ENCODE measurements at places on chromosomes 5 and 9.

GRCh38 chr9:642014-642413 lies 199.5 kb upstream of the DMRT1 start:
- DNase-seq = no peak

- DNase-seq = no peak
Observed at GRCh38 chr9:114033397-114034103, 44.5 kb downstream of the AMBP start.

DNA sequence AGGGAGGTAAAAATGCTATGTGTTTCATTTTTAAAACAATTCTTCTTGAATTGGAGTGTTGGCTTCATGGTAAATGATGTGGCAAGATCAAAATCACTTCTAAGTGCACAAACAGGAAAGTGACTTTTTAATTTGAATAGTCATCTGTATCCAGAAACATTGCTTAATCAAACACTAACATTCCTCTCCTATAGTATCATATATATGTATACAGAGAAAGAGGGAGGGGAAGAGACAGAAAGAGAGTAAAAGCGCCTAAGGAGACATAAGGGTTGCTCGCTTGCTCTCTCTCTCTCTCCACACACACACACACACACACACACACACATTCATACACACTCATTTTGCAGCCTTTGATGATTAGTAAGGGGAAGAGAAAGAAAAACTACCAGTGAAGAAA lies 95.4 kb upstream of the PRDM9 start:
- DNase-seq = no peak

- DNase-seq = no peak
Observed at GRCh38 chr9:92734931-92735635, 29.6 kb downstream of the BICD2 start.

- DNase-seq = peak; percentile 38
Observed at GRCh38 chr9:123225374-123225813, 43.0 kb downstream of the STRBP start.

DNA sequence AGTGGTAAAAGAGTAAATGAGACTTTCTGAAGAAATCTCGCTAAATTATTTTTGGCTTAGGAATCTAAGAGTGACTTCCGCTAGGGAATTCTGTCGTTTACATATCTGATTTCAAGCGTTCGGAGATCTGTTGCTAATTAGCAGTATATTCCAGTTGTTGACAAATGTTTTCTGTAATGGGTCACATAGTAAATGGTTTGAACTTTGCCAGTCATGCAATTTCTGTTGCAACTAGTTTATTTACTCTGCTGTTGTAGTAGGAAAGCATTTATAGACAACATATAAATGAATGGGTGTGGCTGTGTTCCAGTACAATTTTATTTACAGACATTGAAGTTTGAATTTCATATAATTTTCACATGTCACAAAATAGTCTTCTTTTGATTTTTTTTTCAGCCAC lies 57.4 kb upstream of the JAK2 start:
- DNase-seq = no peak

DNA sequence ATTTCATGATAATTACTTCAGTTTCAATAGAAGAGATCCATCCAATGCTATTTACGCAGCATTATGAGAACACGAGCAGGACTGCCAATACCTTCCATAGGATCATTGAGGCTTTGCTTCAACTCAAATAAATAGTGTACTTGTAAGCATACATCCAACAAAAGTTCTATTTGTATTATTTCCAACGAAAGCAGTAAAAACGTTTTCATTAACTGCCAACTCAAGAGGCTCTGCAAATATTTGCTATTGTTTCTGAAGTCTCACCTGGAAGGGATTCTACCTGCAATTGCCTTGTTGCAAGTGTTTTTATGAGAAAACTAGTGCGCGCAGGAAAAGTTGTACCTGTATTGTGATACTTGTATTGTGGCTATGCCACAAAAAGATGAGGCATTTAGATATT lies 11.0 kb upstream of the GNPDA1 start:
- no peak for DNase-seq

GRCh38 chr5:102856389-102856777 lies 101.3 kb downstream of the PAM start:
- DNase-seq = no peak

GRCh38 chr5:135810188-135810943 lies 24.1 kb upstream of the SLC25A48 start:
- DNase-seq = no peak

GRCh38 chr9:34647651-34648050 lies 1.2 kb downstream of the GALT start:
- no peak for DNase-seq

DNA sequence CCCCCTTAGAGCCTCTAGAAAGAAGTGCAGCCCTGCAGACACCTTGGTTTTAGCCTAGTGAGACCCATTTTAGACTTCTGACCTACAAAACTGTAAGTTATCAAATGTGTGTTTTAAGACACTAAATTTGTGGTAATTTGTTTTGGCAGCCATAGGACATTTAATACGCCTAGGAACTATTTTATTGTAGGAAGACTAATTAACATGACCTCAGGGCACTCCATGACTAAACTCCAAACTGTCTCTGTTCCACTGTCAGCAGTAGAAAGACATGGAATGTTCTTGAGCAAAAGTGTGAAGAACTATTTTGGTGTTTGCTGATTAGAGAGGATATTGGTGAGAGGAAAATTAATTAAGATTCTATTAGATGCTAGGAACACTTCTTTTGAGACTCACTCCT lies 4.1 kb upstream of the APC start:
- DNase-seq = no peak

DNA sequence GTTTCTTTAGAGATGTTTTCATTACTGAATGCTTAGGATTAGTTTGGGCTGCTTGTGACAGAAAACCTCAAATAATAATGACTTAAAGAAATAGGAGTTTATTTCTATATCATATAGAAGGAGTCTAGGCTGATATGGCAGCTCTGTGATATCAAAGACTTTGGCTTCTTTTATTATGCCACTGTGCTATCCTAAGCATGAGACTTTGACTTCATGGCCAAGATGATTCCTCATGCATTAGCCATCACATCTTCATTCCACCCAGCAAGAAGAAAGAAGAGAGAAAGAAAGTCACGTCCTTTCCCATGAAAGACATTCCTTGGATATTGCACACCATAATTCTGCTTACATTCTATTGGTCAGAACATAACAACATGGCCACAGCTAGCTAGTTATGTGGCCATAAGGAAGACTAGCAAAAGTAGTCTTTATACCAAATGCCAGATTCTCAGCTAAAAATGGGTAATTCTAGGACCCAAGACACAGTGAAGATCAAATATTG lies 76.2 kb downstream of the DAPK1 start:
- no peak for DNase-seq

- DNase-seq = no peak
Observed at GRCh38 chr5:90274216-90274615, 135.3 kb downstream of the CETN3 start.

- no peak for DNase-seq
Observed at GRCh38 chr9:112556497-112557442, 70.1 kb downstream of the KIAA1958 start.

- DNase-seq = no peak
Observed at GRCh38 chr5:59319250-59319649, 574.3 kb downstream of the PDE4D start.

DNA sequence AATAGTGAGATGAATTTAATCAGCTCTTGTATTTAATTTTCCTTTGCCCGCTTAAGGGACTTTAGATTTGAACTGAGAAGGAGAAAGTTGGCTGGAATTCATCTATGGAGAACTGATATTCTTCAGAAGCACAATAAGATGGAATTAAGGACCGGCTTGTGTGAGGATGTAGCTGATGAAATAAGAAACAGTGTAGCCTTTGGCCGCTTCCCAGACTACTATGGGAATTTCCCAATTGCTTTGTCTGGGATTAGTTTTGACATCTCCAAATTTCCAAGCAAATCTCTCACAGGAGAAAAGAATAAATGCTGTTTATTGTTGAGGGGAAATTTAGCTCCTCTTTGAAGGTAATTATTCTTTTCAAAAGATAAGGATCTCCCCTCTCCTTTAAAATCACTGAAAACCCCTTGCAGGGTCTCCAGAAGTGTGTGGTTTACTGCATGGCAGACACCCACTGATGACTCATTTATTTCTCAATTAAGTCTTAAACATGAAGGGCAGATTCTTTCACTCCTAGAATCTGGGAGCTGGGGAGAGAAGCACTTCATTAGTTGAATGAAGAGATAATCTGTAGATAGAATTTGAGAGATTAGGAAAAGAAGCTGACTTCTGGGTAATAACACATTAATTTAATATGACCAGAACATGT lies 606.5 kb upstream of the ADAMTS16 start:
- no peak for DNase-seq

- peak; percentile 66 for DNase-seq
Observed at GRCh38 chr5:143008809-143009521, 238.8 kb downstream of the ARHGAP26 start.

- no peak for DNase-seq
Observed at GRCh38 chr5:122312591-122313406, 762 bp downstream of the SNCAIP start.

- no peak for DNase-seq
Observed at GRCh38 chr9:114433720-114434255, 46.0 kb upstream of the AKNA start.

GRCh38 chr9:133347515-133347984 lies 381 bp downstream of the MED22 start:
- DNase-seq = peak; percentile 35

- no peak for DNase-seq
Observed at GRCh38 chr5:35127006-35127405, 79.3 kb upstream of the AGXT2 start.

DNA sequence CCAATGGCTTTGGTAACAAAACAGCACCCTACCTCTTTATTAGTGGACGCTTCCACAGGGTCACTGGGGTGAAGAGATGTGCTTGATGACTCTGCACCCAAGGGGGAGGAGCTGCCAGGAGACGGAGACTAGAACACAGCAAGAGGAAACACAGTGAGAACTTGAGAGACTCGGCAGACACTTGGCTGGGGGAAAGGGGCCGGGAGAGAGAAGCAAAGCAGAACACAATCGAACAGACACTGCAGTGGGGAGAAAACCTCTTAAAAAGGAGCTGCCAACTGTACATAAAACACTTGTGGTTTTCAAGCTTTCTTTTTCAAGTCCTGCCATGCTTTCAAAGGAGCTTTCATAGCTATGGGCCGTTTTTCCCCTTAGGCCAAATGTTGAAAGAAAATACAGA lies 151.0 kb downstream of the ENTREP1 start:
- peak; percentile 22 for DNase-seq

GRCh38 chr5:17229313-17229712 lies 11.9 kb downstream of the BASP1 start:
- DNase-seq = no peak

DNA sequence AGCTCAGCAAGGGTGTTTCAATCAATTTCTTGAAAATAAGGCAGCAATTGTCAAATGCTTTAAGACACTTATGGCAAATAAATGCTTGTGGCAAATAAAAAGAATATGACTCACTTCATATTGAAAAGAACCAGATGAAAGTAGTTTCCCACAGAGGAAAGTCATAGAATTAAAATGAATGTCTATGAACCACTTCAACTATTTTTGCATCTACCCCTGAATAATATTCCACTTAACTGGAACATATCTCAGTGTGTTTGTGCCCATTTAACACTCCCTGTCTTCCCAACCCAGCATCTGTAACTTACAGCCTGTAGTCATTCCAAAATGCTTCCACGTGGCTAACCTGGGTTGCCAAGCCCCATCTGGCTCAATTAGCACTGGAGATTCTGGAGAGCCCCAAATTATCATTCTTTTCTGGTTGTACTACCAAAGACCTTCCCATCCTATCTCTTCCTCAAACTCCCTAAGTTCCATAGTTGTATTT lies 84.7 kb downstream of the FEM1C start:
- no peak for DNase-seq

GRCh38 chr9:35395076-35395705 lies 94.7 kb upstream of the RUSC2 start:
- no peak for DNase-seq

DNA sequence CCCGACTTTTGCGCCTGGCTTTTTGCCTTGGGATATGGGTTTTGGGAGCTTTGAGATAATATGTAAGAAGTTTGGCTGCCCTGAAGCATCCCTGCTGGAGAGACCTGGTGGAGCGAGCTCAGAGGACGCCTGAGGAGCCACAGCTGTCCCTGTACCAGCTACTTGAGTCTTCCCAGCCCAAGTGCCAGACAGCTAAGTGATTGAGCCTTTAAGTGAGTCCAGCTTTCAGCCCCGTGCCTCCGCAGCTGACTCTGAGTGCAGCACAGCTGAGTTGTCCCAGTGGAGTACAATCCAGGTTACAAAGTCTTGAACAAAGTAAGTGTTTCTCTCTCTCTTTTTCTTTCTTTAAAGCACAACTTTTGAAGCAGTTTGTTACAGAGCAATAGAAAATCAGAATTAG lies 203.8 kb upstream of the DAP start:
- DNase-seq = no peak

- no peak for DNase-seq
Observed at GRCh38 chr9:78365748-78366697, 69.1 kb downstream of the PSAT1 start.

DNA sequence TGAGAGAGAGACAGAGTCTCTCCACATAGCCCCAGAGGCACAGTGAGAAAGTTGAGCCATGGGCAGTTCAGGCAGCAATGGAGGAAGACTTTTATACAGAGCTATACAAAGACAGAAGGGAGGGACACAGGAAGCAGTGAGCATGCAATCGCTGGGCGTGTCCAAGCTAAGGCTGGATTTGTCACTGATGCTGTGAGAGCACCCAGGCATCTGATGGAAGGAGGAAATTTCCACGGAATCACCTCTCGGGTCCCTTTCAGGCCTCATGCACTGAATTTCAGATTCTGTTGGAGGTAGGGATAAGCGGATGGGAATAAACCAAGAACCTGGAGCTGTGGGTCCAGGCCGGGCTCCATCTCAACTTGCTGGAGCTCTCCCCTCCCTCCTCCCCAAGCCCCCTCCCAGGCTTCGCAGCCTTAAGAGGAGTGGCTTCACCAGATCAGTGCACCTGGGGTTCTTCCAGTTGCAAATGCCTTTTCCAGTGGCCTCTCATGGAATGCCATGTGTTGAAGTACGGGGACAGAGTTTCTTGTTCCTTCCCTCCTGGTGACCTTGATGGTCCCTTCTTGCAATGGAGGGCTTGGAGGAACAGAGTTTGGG lies 114.8 kb upstream of the ALDH1B1 start:
- no peak for DNase-seq

DNA sequence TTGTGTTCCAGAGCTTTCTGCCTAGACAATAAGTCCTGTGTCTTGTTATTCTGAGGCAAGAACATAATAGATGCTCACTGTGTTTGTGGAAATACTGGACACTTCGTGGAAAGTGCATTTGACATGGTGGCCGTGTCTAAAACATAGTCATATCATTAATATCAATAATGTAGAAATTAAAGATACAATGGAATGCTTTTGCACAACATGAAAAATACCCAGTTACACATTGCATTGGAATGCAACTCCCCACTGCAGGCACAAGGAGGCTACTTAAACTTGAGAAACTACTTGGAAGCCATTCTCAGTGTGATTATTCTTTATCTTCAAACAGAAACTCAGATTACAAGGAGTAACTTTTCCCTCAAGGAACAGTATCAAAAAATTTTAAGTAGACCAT lies 145.3 kb upstream of the ZNF462 start:
- no peak for DNase-seq

- no peak for DNase-seq
Observed at GRCh38 chr5:154472871-154473580, 5.0 kb downstream of the HAND1 start.

GRCh38 chr5:10461904-10462555 lies 20.4 kb downstream of the ROPN1L start:
- DNase-seq = no peak

GRCh38 chr5:36701085-36701698 lies 94.8 kb downstream of the SLC1A3 start:
- no peak for DNase-seq
